ENCODE measurements at places on chromosomes 7 and 10. TPM values are rescaled to one million over a fixed set of nuclear protein-coding genes. Genes with fewer than 3 reads are reported as not detected.

The EPO gene
- total RNA-seq: 0.19 TPM

The LLCFC1 gene
- total RNA-seq: not detected

The TMEM236 gene
- total RNA-seq: 0.58 TPM

The CYP3A5 gene
- 0.36 TPM for total RNA-seq

The ADK gene
- 60.0 TPM for total RNA-seq

The PTER gene
- 40.7 TPM for total RNA-seq

The ADCK2 gene
- total RNA-seq: 30.3 TPM

The NODAL gene
- not detected for total RNA-seq

The TAF3 gene
- total RNA-seq: 19.3 TPM

GRCh38 chr7:141263508-141263907 lies 189.6 kb downstream of the TMEM178B start:
- DNase-seq: no peak
- no peak overlapping the region for H3K27ac ChIP-seq
- peaks cover 5% of the 10 kb centered on the region for H3K36me3 ChIP-seq
- no peaks in the 10 kb centered on the region for H3K4me1 ChIP-seq
- no peak overlapping the region for H3K4me3 ChIP-seq
- peaks cover 13% of the 10 kb centered on the region for H3K27me3 ChIP-seq

GRCh38 chr10:102752934-102753664 lies 9.4 kb downstream of the WBP1L start:
- H3K36me3 ChIP-seq: peaks cover 2% of the 10 kb centered on the region
- no peak overlapping the region for H3K4me3 ChIP-seq
- DNase-seq: no peak
- peak overlapping the region; percentile 2 for H3K27ac ChIP-seq

GRCh38 chr10:62858364-62858763 lies 42.2 kb upstream of the EGR2 start:
- H3K4me1 ChIP-seq: peaks cover 74% of the 10 kb centered on the region
- no peak overlapping the region for H3K27ac ChIP-seq
- no peak overlapping the region for H3K4me3 ChIP-seq
- no peak for DNase-seq
- H3K36me3 ChIP-seq: no peaks in the 10 kb centered on the region
- H3K27me3 ChIP-seq: peaks cover 12% of the 10 kb centered on the region

GRCh38 chr7:20264623-20265022 lies 47.4 kb upstream of the MACC1 start:
- no peaks in the 10 kb centered on the region for H3K27me3 ChIP-seq
- H3K4me1 ChIP-seq: no peaks in the 10 kb centered on the region
- H3K27ac ChIP-seq: no peak overlapping the region
- no peak overlapping the region for H3K4me3 ChIP-seq

GRCh38 chr10:49502358-49502757 lies 36.6 kb downstream of the ERCC6 start:
- no peak overlapping the region for H3K4me3 ChIP-seq
- H3K27me3 ChIP-seq: peaks cover 10% of the 10 kb centered on the region
- DNase-seq: no peak
- peaks cover under 1% of the 10 kb centered on the region for H3K4me1 ChIP-seq
- H3K36me3 ChIP-seq: peaks cover 5% of the 10 kb centered on the region
- H3K27ac ChIP-seq: no peak overlapping the region

GRCh38 chr7:102292813-102293798 lies 6.4 kb downstream of the SH2B2 start:
- no peak overlapping the region for H3K4me3 ChIP-seq
- no peaks in the 10 kb centered on the region for H3K27me3 ChIP-seq
- DNase-seq: no peak
- no peaks in the 10 kb centered on the region for H3K36me3 ChIP-seq

- H3K4me1 ChIP-seq: no peaks in the 10 kb centered on the region
- no peaks in the 10 kb centered on the region for H3K27me3 ChIP-seq
- no peaks in the 10 kb centered on the region for H3K36me3 ChIP-seq
- H3K27ac ChIP-seq: no peak overlapping the region
Observed at GRCh38 chr7:115689941-115690340, 340.6 kb downstream of the TFEC start.

GRCh38 chr7:47510192-47510591 lies 71.7 kb downstream of the TNS3 start:
- H3K4me3 ChIP-seq: no peak overlapping the region
- DNase-seq: no peak
- no peaks in the 10 kb centered on the region for H3K36me3 ChIP-seq
- H3K27ac ChIP-seq: no peak overlapping the region
- H3K27me3 ChIP-seq: no peaks in the 10 kb centered on the region

- H3K4me3 ChIP-seq: no peak overlapping the region
- H3K27ac ChIP-seq: no peak overlapping the region
- H3K4me1 ChIP-seq: peaks cover 9% of the 10 kb centered on the region
- H3K36me3 ChIP-seq: no peaks in the 10 kb centered on the region
Observed at GRCh38 chr7:157757776-157758467, 421.1 kb downstream of the DNAJB6 start.

GRCh38 chr10:50347394-50347802 lies 96.1 kb upstream of the ASAH2 start:
- peaks cover 15% of the 10 kb centered on the region for H3K4me1 ChIP-seq
- no peak overlapping the region for H3K27ac ChIP-seq
- peaks cover 9% of the 10 kb centered on the region for H3K36me3 ChIP-seq
- DNase-seq: no peak
- no peak overlapping the region for H3K4me3 ChIP-seq

GRCh38 chr10:62237966-62238365 lies 30.7 kb downstream of the RTKN2 start:
- DNase-seq: no peak
- H3K36me3 ChIP-seq: peaks cover 2% of the 10 kb centered on the region
- no peak overlapping the region for H3K4me3 ChIP-seq
- H3K27ac ChIP-seq: no peak overlapping the region
- no peaks in the 10 kb centered on the region for H3K27me3 ChIP-seq
- H3K4me1 ChIP-seq: peaks cover 61% of the 10 kb centered on the region

DNA sequence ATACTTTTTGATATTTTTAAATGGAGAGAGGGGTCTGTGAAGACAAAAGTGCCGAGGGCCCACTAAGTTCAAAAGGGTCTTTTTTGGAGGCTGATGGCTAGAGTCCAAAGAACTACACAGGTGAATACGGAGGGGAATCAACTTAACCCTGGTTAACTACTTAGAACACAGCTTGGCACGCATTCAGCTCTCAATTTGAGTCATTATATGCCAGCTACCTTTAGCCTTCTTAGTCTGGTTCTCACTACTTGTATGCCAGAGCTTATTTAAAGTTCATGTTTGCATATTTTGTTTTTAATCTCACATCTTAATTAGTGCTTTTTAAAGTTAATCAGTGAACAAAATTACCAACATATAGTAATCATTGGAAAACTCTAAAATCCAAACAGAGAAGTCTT lies 80.8 kb downstream of the VWDE start:
- no peaks in the 10 kb centered on the region for H3K4me1 ChIP-seq
- no peak overlapping the region for H3K27ac ChIP-seq
- H3K27me3 ChIP-seq: no peaks in the 10 kb centered on the region

DNA sequence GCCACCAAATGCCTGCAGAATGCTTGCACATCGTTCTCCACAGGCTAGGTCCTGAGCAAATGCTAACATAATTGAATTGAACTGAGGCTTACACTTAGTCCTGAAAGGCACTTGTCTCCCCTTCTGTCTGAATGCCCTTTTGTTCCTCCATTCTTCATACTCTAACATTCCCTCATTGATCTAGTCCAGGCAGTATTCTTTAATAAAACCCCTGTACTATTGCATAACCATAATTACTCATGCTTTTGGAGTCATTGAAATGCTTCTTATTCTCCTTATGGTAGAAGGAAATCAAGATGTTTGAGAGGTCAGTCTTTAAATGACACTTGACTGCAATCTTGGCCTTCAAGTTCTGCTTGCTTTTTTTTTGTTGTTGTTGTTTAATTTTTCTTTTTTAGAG lies 7.1 kb downstream of the PI4K2A start:
- H3K27me3 ChIP-seq: no peaks in the 10 kb centered on the region
- H3K27ac ChIP-seq: peak overlapping the region; percentile 57
- H3K4me3 ChIP-seq: no peak overlapping the region
- DNase-seq: no peak
- no peaks in the 10 kb centered on the region for H3K36me3 ChIP-seq

- no peaks in the 10 kb centered on the region for H3K36me3 ChIP-seq
- peak overlapping the region; percentile 54 for H3K4me3 ChIP-seq
- peaks cover 27% of the 10 kb centered on the region for H3K4me1 ChIP-seq
- H3K27ac ChIP-seq: no peak overlapping the region
Observed at GRCh38 chr10:35413985-35414861, 77.9 kb downstream of the CCNY start.

- DNase-seq: peak; percentile 58
- no peak within 1 kb of the TSS for H3K27ac ChIP-seq
- peak within 1 kb of the TSS; percentile 81 for H3K4me3 ChIP-seq
Observed at GRCh38 chr10:73910764-73911552, at the start of gene PLAU. Gene PLAU (plus strand): TSS chr10:73911132. CDS start chr10:73911556, 424 bp downstream.

DNA sequence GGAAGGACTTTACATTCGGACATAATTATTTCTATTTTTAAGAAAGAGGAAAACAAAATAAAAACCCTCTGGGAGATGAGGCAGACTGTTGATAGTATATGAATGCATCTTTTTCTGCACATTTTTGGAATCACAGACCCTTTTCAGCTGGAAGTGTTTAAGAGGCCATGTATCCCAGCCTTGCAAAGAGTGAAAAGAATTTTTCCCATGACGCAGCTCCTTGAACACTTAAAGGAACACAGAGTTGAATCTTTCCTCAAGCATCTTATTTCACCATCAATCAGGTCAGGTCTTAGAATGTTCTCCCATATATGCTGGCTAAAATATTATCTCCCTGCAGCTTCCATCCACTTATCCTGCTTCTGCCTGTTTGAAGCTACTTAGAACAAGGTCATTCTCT lies 45.9 kb upstream of the PAPSS2 start:
- H3K27ac ChIP-seq: no peak overlapping the region
- H3K4me3 ChIP-seq: no peak overlapping the region
- H3K27me3 ChIP-seq: peaks cover 16% of the 10 kb centered on the region
- H3K4me1 ChIP-seq: no peaks in the 10 kb centered on the region

GRCh38 chr10:58859526-58859925 lies 316.9 kb upstream of the PHYHIPL start:
- no peak for DNase-seq
- H3K4me3 ChIP-seq: no peak overlapping the region
- no peak overlapping the region for H3K27ac ChIP-seq
- H3K36me3 ChIP-seq: no peaks in the 10 kb centered on the region

DNA sequence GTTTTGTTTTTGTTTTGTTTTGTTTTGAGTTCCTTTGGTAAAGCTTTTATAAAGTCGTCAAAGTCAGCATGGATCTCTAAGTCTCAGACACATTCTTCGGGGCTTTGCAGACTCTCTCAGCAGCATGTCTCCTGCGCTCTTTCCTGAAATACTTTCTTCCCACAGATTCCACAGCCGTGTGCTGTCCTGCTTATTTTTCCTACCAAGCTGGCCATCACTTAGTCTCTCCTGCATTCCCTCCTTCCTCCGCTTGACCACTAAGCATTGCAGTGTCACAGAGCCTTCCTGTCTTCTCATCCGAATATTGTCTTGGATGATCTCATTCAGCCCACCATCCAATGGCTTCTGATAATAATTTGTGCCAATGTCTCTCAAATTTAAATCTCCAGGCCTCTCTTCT lies 434.3 kb upstream of the C7orf33 start:
- H3K27ac ChIP-seq: no peak overlapping the region
- H3K27me3 ChIP-seq: peaks cover 5% of the 10 kb centered on the region
- no peaks in the 10 kb centered on the region for H3K4me1 ChIP-seq
- DNase-seq: no peak
- no peaks in the 10 kb centered on the region for H3K36me3 ChIP-seq

Measured in activated T-cell treated with anti-CD3 and anti-CD28 coated beads, Interleukin-2, amount 50 U/mL, for 72 hours (primary cell).